ENCODE measurements at places on chromosomes 11 and 22.

GRCh38 chr22:33451866-33452469, 393.8 kb upstream of the SYN3 start:
- no peak for DNase-seq

DNA sequence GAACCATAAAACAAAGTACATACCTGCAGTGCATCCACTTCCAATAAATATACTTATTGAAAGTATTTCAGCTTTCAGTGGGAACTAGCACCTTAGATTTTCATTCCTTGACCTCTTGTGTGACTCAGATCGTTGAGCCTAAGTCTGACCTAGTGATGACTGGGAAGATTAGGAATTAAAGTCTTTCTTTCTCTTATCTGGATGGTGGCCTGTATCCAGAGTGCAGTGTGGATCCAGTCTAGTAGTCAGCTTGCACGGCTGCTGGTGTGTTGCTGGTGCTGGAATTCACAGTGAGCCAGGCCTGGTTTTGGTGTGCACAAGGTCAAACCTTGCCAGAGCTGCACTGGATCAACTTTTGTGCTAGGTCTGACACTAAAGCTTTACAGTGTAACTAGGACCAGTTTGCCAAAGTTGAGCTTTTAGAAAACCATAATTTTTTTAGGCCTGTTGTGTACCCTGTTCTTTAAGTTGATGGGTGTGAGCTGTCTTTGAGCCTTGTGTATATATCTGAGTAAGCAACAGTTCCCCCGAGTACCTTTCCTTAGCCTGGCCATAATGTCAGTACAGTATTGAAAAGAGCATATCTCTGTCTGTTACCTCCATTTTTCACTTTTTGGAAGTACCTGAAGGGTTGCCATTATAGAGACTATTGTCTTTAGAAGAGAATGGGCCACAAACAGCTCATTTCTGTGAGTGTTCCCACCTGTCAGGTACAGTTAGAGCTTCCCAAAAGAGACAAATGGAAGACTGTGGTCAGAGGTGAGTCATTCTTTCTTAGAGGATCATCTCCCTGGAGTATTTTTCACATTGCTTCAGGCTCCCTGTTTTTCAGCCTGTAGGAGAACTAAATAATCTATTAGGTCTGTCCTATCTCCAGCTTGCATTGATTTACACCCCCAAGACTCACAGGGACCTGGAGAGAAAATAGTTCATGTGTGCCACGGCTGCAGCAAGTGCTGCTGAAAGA, 89.8 kb downstream of the ALX4 start:
- DNase-seq, result peak; percentile 53

DNA sequence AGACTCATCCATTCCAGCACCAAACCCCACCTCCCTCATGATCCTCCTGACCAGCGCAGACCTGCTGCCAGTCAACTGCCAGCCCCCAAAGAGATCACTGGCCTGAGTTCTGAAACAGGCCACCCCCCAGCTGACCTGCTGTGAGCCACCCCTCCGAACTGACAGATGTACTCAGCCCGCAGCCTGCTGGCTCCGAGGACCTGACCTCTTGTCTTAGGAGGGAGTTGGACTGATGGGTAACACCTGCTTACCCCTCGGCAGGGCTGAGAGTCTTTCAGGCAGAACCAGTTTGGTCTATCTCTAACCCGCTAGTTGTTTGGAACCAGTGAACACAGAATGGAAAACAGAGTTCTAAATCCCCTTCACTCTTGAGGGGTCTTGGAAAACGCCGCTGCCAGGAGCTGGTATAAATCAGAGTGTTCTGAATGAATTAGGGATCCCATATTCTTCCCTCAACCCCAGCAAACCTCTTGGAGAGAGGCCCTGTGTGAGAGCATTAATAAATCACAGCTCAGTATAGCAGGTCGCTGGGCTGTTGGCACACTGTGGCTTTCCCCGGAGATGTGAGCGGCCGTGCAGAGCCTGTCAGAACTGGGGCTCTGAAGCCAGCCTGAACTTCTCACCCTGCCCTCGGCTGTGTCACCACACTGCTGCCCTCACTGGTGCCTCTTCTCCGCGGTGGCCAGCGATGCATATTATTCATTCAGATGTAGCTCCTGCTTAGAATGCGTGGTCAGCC, 165.1 kb upstream of the NCAM1 start:
- DNase-seq, result no peak

- DNase-seq, result peak; percentile 52
Observed at GRCh38 chr11:23313001-23313400, 452.7 kb upstream of the CCDC179 start.

DNA sequence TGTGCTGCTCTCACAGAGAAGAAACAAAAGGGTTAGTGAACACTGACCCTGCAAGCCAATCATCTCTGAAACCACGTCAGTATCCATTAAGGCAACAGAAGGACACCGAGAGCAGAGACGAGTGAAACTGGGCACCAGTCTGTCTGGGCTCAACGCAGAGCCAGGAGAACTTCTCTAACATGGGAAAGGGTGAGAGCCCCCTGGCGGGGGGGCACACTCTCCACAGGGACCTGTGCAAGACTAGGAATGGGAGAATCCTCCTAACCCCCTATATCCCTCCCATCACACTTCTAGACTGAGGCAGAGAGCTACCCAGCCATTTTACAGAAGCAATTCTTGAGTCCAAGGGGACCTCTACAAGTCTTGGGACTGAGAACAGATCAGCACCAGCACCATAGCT, 285.8 kb downstream of the SOX6 start:
- DNase-seq, result no peak

- no peak for DNase-seq
Observed at GRCh38 chr22:39095971-39096370, 1.1 kb upstream of the APOBEC3H start.

DNA sequence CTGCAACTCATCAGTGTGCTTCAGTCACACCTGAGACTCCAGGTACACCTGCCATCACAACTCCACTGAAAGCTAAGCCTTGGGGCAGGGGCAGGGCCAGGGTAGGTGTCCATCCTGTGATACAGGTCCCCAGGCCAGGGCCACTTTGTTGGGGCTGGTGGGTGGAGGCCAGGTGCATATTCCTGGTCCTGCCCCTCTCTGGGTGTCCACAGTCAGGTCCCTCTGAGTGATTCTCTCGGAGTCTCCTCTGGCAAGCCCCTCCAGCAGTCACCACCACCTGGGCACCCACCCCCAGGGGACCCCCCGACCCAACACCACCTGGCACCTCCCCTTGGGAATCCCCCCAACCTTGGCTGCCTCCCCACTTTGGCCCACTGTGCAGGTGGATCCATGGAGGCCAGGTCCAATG, 9.5 kb upstream of the ACR start:
- no peak for DNase-seq

Measured in fibroblast of upper back skin (primary cell).